ENCODE measurements at places on chromosomes 4 and X. TPM values are rescaled to one million over a fixed set of nuclear protein-coding genes. Genes with fewer than 3 reads are reported as not detected.

GRCh38 chr4:100525686-100526085, 7.9 kb upstream of the EMCN start:
- H3K27ac ChIP-seq, result no peak overlapping the region
- H3K4me3 ChIP-seq, result no peak overlapping the region
- no peaks in the 10 kb centered on the region for H3K36me3 ChIP-seq
- H3K27me3 ChIP-seq, result no peaks in the 10 kb centered on the region

GRCh38 chr4:26609391-26609790, 25.5 kb downstream of the TBC1D19 start:
- DNase-seq, result no peak
- no peak overlapping the region for H3K27ac ChIP-seq
- no peaks in the 10 kb centered on the region for H3K27me3 ChIP-seq
- no peak overlapping the region for H3K4me3 ChIP-seq

DNA sequence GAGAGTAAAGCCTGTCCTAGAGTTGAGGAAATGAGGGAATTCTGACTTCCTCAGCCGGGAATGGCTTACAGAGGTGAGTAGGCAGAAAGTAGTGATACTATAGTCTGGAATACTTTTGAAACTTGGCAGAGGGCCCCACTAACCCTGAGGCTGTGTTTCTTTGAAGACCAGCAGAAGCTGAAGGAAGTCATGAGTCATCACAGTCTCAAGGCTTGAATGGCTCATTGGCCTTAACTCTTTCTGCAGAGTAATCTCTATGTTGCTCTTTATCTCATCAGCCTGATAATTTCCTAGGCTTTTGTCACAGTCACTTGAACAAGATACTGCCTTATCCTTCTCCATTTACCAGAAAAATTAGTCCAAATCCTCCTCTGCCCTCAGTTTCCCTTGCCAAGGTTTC, 80.8 kb downstream of the ANKRD50 start:
- no peak for DNase-seq
- no peaks in the 10 kb centered on the region for H3K36me3 ChIP-seq
- H3K27ac ChIP-seq, result no peak overlapping the region
- no peaks in the 10 kb centered on the region for H3K27me3 ChIP-seq
- H3K4me1 ChIP-seq, result no peaks in the 10 kb centered on the region
- no peak overlapping the region for H3K4me3 ChIP-seq

DNA sequence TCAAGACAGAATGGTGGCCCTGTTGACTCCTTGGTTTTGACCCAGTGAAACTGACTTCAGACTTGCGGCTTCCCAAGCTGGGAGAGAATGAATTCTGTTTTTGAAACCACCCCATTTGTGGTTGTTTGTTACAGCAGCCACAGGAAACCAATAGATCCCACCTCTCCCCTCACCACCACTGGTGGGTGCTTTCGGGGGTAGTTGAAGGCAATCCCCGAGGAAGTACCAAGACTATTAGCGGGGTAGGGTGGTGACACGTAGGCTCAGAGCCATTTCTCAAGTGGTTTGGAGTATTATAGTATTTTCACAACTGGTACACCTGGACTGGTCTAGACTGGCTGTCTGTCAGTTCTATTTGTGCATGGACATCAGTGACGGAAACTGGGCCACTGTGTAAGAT, 189.1 kb upstream of the RBPJ start:
- DNase-seq, result no peak
- H3K4me3 ChIP-seq, result no peak overlapping the region
- no peaks in the 10 kb centered on the region for H3K27me3 ChIP-seq
- H3K27ac ChIP-seq, result no peak overlapping the region
- no peaks in the 10 kb centered on the region for H3K4me1 ChIP-seq

GRCh38 chr4:185344743-185345538, 50.8 kb downstream of the LRP2BP start:
- H3K4me1 ChIP-seq, result peaks cover 4% of the 10 kb centered on the region
- peak overlapping the region; percentile 98 for H3K27ac ChIP-seq
- H3K27me3 ChIP-seq, result no peaks in the 10 kb centered on the region
- no peak for DNase-seq
- peaks cover 2% of the 10 kb centered on the region for H3K36me3 ChIP-seq

- H3K4me3 ChIP-seq, result no peak overlapping the region
- H3K36me3 ChIP-seq, result no peaks in the 10 kb centered on the region
- no peak for DNase-seq
- no peaks in the 10 kb centered on the region for H3K27me3 ChIP-seq
- no peak overlapping the region for H3K27ac ChIP-seq
- H3K4me1 ChIP-seq, result no peaks in the 10 kb centered on the region
Measured at GRCh38 chr4:96626023-96626422, 786.1 kb downstream of the PDHA2 start.

- no peak overlapping the region for H3K4me3 ChIP-seq
- DNase-seq, result no peak
Measured at GRCh38 chrX:13110433-13111324, 66.3 kb upstream of the FAM9C start.

- no peaks in the 10 kb centered on the region for H3K36me3 ChIP-seq
- DNase-seq, result no peak
- H3K4me3 ChIP-seq, result no peak overlapping the region
- no peaks in the 10 kb centered on the region for H3K27me3 ChIP-seq
Measured at GRCh38 chr4:105923497-105924238, 28.4 kb downstream of the NPNT start.

GRCh38 chrX:135170877-135171519, at the start of gene CT55:
TSS of gene CT55 (minus strand) at chrX:135171398. CDS start at chrX:135171171, 227 bp downstream.
- no peaks in the 10 kb centered on the region for H3K4me1 ChIP-seq
- no peak for DNase-seq
- no peaks in the 10 kb centered on the region for H3K36me3 ChIP-seq
- no peak within 1 kb of the TSS for H3K4me3 ChIP-seq

DNA sequence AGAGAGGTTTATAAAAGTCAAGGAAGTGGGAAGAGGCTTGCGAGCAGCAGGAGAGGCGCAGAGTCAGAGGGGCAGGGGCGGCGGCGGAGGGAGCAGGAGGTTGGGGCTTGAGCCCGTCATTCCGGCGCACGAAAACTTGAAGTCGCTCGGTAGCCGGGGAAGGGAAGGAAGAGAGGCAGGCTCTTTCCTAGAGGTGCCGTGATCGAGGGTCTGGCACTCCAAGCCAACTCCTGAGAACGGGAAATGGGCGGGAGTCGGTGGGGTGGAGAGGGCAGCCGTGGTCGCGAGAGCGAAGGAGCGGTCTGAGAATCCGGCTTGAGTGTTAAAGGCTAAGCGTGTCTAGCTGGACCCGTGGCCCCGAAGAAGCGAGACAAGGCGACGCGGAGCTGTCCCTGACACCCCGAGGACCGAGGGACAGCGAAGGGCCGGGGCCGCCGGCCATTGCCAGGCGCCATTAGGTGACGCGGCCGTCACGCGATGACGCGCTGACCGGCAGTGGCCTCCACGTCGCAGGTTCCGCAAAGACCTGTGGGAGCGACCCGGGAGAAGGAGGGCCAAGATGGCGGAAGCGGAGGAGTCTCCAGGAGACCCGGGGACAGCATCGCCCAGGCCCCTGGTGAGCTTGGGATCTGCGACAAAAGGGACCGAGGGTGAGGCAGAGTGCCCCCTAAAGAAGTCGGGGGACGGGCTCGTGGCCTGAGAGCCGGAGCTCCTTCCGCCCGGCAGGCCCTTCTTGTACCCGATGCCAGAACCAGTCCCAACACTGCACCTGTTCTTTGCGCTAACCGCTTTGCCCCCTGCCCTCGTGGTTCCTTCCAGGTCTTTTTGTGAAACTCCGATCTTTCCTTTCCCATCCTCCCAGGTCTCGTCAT, at the start of gene YIPF6:
TSS of gene YIPF6 (plus strand) at position 544 of the 872 bp plus-strand sequence. CDS start at position 560, 16 bp downstream.
- no peaks in the 10 kb centered on the region for H3K4me1 ChIP-seq
- peak within 1 kb of the TSS; percentile 45 for H3K4me3 ChIP-seq
- DNase-seq, result peak; percentile 88
- peak within 1 kb of the TSS; percentile 92 for H3K27ac ChIP-seq
- no peaks in the 10 kb centered on the region for H3K36me3 ChIP-seq

DNA sequence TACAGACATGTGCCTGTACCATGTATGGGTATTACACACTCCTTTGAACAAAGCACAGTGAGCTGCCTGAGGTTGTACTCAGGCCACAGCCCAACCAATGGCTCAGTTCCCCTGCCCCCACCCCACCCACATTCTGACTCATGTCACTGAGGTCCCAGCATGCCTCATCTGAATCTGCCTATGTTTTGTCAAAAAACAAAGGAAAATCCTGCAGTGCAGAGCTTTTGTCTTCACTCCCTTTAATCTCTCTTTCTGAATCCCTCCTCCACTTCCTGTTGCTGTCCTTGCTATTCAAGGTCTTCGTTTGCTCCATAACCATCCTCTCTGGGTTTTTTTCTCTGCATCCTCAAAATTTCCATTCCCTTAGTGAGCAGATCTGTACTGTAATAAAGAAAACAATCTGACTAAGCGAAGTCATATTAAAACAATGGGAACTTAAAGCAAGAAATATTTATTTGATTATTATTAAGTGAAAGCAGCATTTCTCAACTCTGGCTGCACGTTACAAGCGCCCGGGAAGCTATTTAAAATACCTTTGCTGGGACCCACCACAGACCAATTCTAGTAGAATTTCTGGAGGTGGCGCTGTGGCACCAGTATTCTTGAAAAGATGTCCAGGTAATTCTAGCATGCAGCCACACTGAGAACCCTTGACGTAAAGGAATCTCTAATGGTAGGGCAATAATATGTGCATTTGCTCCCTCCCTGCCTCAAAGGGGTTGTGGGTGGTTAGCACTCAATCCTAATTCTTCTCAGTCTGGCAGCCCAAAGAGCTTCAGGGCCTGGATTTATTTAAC, 8.7 kb downstream of the GUCY2F start:
- no peaks in the 10 kb centered on the region for H3K4me1 ChIP-seq
- no peaks in the 10 kb centered on the region for H3K36me3 ChIP-seq
- H3K27ac ChIP-seq, result no peak overlapping the region
- H3K4me3 ChIP-seq, result no peak overlapping the region
- H3K27me3 ChIP-seq, result no peaks in the 10 kb centered on the region
- DNase-seq, result no peak

GRCh38 chr4:94413085-94413840, 38.5 kb upstream of the PDLIM5 start:
- DNase-seq, result no peak

Gene DRD5
- not detected for total RNA-seq

- no peaks in the 10 kb centered on the region for H3K36me3 ChIP-seq
- no peaks in the 10 kb centered on the region for H3K27me3 ChIP-seq
- DNase-seq, result no peak
- no peak overlapping the region for H3K4me3 ChIP-seq
- no peak overlapping the region for H3K27ac ChIP-seq
- no peaks in the 10 kb centered on the region for H3K4me1 ChIP-seq
Measured at GRCh38 chr4:1171311-1172227, 814 bp downstream of the SPON2 start.

DNA sequence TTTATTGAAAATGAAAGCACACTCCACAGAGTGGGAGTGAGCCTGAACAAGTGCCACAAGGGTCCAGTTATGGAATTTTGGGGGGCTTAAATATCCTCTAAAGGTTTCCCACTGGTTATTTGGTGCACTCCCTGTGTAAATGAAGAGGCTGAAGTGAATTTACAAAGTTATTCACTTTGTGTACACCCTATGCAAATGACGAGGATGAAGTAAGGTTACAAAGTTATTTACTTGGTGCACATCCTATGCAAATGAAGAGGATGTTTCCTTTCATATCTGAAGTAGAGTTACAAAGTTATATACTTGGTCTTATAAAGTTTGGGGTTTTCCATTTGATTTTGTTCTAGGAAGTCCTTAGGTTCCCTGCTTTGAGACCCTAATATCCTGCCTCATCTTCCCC, 13.1 kb downstream of the NLRP2B start:
- H3K4me3 ChIP-seq, result no peak overlapping the region
- no peaks in the 10 kb centered on the region for H3K4me1 ChIP-seq
- H3K27me3 ChIP-seq, result no peaks in the 10 kb centered on the region
- DNase-seq, result no peak

Gene SH3RF1
- total RNA-seq, result 27.3 TPM

GRCh38 chrX:103407776-103408175, 31.4 kb downstream of the BEX3 start:
- H3K36me3 ChIP-seq, result no peaks in the 10 kb centered on the region
- H3K27me3 ChIP-seq, result no peaks in the 10 kb centered on the region
- no peak overlapping the region for H3K27ac ChIP-seq
- no peaks in the 10 kb centered on the region for H3K4me1 ChIP-seq
- H3K4me3 ChIP-seq, result no peak overlapping the region

DNA sequence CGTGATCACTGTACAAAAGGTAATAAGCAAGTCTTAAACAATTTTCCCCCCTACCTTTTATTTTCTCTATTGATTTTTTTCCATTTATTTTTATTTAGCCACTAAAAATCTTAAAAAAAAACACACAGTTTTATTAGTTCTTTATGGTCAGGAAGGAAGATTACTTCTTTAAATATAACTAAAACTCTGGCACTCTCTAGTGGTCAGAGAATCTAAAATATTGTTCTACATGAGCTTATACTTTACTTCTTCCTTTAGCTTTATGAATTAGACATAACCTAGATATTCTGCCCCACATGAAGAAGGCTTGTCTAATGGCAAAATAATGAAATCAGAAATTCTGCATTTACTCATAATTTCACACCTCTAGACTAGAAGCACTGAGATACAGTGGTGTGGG, 135.2 kb downstream of the PDE5A start:
- peaks cover 2% of the 10 kb centered on the region for H3K36me3 ChIP-seq
- H3K27me3 ChIP-seq, result no peaks in the 10 kb centered on the region
- no peak overlapping the region for H3K27ac ChIP-seq
- no peak overlapping the region for H3K4me3 ChIP-seq

DNA sequence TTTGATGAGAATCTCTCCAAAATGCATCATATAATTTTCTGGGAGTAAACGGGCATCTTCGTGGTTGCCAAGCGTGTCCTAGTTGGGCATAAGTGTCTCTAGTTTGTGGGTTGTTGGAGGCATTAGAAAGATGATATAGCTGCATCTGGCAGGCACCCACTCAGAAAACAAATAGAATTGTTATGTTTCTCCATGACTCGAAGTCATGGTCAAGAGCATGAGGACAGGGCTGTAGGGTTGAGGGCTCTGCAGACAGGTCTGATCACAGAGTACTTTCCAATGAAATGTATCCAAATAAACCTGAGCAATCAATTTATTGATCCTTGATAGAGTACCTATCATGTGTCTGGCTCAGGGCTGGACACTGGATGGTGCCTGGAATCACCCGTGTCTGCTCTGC, 82.7 kb downstream of the SORCS2 start:
- H3K27me3 ChIP-seq, result no peaks in the 10 kb centered on the region
- no peak overlapping the region for H3K27ac ChIP-seq
- DNase-seq, result no peak
- H3K4me3 ChIP-seq, result no peak overlapping the region

Gene MXRA5
- 2.3 TPM for total RNA-seq

- no peaks in the 10 kb centered on the region for H3K27me3 ChIP-seq
- H3K4me1 ChIP-seq, result no peaks in the 10 kb centered on the region
- no peak overlapping the region for H3K4me3 ChIP-seq
- no peaks in the 10 kb centered on the region for H3K36me3 ChIP-seq
Measured at GRCh38 chrX:20205927-20206708, 60.6 kb downstream of the RPS6KA3 start.

- no peak overlapping the region for H3K4me3 ChIP-seq
- no peaks in the 10 kb centered on the region for H3K27me3 ChIP-seq
- H3K4me1 ChIP-seq, result no peaks in the 10 kb centered on the region
- DNase-seq, result no peak
Measured at GRCh38 chr4:109959195-109959594, 46.5 kb downstream of the EGF start.

Gene UGT2B17
- not detected for total RNA-seq

Gene CTAG1B
- not detected for total RNA-seq

DNA sequence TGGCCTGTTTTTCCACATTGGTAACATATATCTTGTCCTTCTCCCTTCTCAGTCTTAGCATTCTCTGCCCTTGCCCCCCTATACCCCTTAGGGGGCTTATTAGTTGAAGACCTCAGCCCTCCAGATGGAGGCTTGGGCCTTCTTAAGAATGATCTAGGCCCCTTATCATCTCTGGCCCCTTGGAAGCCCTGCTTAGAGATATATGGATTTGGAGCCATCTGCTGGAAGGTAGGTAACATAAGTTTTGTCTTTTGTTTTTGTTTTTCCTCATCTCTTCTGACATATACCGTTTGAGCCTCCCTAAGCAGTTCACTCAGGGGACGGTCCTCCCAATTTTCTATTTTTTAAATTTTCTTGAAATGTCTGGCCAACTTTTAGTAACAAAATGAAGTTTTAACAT, 48.3 kb upstream of the NAP1L2 start:
- H3K4me1 ChIP-seq, result no peaks in the 10 kb centered on the region
- no peak overlapping the region for H3K27ac ChIP-seq

Measured in aorta (tissue), 5 donors.